NCI-H1092 (cell line): ENCODE measurements at places on chromosomes 12 and 14.

- no peak for DNase-seq
Observed at GRCh38 chr12:87518481-87518880, 510.7 kb downstream of the C12orf50 start.

DNA sequence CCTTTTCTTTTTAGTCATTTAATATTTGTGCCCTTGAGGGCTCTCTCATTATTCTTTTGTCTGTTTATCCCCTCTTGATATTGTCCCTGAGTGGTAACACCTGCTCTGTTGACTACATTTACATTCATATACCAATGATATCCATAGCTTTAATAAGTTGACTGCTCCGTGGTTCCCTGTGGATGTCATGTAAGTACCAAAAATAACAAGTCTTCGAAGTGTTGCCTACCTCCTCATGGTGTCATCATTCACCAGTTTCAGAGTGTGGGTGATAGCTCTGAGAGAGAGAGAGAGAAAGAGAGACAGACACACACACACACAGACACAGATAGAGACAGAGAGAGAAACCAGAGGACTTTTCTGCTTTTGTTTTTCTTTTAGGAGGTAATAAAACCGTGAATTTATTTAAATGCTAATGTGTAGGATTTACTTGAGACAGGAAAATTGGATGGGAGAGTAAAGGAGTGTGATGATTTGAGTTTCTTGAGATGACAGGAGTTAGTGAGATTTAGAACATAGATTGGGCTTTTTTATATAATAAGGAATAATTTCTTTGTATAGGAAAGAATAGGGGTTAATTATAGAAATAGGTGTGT, 52.2 kb downstream of the PAPOLA start:
- no peak for DNase-seq

GRCh38 chr12:49750027-49750995, 9.0 kb downstream of the TMBIM6 start:
- DNase-seq, result no peak

DNA sequence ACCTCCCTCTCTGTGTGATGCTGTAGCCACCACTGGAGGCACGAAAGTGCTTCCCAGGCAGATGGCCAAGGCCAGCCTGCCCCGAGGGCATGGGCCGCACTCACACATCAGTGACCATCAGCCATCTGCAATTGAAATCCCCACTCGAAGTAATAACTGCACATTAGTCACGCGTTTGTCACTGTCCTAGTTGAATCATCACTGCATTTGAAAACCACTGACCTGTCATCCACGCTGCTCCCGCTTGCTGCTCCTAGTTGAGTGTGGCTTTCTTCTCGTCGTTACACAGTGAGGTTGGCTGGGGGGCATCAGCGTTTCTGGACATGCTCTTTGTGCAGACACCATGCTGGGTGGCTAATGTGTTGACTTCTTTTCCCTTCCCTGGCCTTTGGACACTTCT, 176.1 kb downstream of the ADGRD1 start:
- DNase-seq, result no peak

GRCh38 chr12:130444061-130444460, 106.4 kb downstream of the PIWIL1 start:
- no peak for DNase-seq

- peak; percentile 20 for DNase-seq
Observed at GRCh38 chr14:96762650-96763049, 34.5 kb upstream of the VRK1 start.

DNA sequence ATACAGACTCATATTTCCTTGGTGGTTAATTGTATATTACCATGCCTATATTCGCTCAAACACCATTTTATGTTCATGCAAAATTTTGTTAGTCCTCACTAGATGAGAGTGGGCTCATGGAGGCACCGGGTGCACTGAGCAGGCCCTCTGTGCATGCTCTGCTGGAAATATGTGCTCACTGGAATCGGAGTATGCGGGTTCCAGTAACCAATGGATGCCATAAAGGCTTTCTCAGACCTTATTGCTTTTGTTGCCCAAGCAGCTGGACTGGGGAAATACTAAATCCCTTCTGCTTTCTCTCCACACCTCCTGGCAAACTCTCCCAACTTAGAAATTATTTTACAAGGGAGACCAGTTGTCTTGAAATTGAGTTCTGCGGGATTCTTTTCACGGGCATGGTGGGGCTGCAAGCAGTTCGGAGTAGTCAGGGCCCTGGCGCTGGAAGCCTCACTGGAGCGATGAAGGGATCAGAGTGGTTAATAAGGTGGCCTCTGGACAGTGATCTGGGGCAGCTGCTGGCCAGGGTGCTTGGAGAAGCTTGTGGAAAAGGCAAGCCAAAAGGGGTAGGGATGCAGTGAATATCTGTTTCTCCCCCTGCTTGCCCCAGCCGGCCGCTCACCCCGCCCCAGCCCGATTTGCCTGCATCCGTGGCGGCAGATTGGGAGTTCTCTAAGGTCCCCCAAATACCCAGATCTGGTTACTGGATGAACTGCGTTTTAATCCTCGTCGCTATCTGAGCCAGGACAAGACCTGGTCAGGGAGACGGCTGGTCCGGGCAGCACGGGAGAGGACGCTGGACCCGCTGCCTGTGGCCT, 7.4 kb upstream of the HOXC6 start:
- no peak for DNase-seq

GRCh38 chr12:57770734-57771133, 1.2 kb downstream of the METTL1 start:
- DNase-seq, result no peak

GRCh38 chr12:14751986-14752385, 51.3 kb downstream of the WBP11 start:
- no peak for DNase-seq

- DNase-seq, result no peak
Observed at GRCh38 chr12:62484233-62484632, 17.6 kb downstream of the MON2 start.

GRCh38 chr12:62166525-62166924, 93.7 kb upstream of the USP15 start:
- no peak for DNase-seq

DNA sequence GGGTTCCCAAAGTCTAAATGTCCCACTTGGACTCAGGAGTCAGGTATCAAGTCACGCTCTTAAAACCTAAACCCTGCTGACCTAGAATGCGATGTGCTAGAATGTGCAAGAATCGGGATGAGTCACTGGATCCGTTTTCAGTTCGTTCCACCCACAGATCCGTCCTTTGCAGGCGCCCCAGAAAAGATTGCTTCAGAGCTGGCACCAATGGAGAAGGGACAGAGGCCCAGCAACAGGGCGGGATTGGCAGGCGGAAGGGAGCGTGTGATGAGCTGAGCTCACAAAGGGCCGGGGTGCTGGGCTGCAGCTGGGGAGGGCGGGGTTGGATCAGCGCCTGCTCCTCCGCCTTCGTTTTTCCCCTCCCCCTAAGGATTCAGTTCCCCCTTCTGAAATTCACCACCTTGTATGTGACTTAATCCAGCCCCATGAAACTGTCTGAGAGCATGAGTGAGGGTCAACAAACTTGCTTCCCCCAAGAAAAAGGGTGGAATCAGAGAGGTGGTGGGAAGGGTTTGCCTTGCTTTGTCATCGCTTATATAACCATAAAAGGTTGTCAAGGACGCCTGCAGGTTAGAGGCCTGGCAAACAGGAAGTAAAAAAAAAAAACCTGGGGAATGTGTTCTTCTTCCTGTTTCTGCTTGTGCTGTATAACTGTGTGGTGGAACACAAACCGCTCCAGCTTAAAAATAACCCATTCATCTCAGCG, 2.8 kb upstream of the UBC start:
- DNase-seq, result no peak

DNA sequence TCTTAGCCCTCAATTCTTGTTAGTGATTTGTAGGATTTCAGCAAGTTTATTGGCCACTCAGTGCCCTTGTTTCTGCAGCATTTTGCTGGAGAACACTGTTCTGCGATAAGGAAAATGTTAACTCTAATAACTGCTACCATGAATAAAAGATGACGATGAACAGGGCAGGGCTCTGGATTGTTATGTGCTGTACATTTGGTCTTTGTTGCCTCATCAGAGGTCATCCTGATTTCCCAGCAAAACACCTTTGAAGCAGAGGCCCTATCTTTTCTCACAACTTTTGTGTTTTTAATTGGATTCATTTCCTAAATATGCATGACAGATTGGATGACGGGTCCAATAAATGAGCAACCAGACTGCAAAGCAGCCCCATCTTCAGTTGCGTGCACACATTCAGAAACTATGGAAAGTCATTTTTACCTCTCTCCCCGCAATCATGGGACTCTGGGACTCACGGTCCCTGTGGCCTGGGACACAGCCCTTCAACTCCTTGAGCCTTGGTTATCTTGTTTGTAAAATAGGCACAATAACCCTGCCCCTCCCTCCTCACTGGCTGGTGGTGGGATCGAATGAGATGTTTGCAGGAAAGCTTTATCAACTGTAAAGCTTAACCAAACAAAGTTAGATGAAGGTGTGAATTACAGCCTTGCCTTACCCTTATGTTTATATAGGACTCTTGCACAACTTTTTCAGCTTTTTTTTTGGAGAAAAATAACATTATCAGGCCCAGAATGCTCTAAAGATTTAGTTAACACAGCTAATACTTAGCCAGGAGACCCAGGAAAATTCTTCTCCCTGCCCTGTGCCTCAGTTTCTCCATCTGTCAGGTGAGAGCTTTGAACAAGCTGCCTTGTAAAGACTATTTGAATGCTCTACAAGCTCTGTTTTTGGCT, 45.4 kb downstream of the RPH3A start:
- DNase-seq, result no peak

DNA sequence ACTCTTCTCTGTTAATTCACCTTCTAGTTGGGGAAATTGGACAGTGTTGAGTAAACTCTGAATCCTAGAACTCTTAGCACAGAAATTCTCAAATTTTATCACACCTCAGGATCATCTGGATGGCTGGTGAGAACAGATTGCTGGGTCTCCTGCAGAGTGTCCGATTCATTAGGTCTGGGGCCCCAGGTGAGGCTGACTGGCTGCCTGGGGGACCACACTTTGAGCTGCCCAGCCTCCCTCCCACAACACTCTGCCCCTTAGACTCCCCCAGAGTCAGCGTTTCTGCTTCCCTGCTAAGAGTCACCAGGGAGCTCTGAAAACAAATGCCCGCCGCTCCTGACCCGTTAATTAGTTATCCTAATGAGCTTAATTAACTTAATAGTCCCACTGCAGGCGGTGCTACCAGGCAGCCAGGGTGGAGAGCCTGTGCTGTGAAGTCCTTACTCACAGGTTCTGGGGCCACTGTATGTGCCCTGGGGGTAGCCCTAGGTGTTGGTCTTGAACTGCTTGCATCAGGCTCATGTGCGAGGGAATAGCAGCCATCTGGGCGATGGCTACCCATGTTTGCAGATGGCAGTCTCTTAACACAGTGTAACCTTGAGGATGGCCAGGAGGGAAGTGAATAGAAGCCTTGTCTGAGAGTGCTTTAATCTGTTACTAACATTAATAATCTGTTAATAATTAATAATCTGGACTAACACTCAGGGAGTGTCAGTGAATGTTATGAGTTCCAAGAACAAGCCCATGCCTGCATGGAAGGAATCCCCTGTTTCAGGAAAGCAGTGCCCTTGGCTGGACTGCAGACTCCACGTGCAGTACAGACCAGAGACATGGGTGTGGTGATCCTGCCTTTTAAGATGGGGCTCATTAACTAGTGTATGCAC, 35.6 kb downstream of the AACS start:
- no peak for DNase-seq

DNA sequence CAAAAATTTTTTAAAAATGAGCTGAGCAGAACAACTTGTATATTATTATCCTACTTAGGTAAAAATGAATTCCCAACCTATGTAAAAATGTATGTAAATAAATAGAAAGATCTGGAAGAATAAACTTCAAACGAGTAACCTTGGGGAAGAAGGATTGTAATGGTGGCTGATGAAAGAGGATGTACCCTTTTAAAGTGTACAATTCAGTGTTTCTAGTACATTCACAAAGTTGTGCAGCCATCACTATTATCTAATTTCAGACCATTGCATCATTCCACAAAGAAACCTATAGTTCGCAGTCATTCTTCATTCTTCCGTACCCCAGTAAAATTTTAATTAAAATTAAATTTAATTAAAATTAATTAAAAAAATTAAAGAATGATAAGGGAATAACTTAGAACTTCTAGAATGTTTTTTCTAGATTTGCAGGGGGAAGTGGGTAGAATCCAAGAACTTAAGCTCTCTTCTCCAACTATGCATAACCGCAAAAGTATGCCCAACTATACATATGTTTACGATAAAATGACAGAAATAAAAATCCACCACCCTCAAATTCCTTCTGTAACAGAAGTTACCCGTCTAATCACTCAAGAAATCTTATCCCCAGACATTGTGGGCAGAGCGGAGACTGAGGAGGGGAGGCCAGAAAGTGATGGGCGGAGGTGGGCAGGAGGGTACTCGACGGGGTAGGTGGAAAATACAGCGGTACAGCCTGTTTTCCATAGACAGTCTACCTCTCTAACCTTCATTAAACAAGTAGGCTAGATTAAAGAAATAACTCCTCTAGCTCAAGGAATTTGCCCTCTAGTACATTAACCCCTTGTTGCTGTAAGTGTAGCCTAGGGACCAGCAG, 921 bp downstream of the DEPDC4 start:
- no peak for DNase-seq

DNA sequence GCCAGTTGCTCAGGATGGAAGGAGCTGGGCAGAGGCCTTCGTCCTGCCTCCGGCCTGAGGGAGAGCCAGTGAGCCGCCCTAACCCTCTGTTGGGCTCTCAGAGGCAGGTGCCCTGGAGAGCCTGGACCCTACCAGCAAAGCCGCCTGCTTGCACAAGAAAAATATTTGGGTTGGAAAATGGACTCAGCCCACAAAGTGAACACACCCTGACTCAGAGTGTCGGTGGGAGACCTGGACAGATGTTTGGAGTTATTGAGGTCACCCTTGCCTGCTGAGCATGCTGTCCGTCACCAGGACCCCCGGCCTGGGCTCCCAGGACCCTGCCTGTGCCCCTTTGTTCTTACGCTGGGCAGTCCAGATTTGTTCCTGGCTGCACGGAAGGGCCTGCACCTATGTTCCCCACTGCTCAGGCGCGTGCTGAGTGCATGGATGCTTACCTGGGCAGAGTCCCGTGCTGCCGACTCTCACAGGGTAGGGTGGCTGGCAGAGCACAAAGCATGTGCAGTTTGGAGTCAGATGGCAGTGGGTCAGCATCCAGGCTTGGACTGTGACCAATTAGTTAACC, 22.4 kb downstream of the FAM181A start:
- DNase-seq, result no peak

DNA sequence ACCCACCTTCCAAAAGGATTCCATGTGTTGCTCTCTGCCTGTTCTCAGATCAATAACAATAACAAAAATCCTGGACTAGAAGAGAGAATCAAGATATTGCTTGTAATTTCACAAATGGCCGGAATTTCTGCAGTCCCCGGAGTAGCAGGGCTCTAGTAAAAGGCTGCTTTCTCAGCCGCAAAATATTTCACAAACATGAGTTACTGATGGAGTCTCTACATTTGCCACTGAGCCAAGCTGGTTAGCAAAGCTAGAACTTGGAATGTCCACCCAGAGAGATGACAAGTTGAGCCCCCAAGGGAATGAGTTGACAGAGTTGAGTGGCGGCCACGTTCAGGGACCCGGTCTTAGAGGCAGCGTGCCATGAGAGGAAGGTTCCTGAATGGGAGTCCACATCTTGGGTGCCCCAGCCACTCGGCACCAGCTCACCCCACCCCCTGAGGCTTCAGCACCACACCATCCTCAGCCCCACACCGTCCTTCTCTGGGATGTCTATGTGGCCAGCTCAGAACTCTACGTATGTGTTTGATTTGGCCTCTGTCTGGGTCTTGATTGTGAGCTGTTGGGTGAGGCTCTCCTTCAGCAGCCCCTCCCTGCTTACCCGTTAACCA, 15.9 kb downstream of the FBLN5 start:
- no peak for DNase-seq

GRCh38 chr14:85241022-85241855, 288.7 kb upstream of the FLRT2 start:
- no peak for DNase-seq

GRCh38 chr14:81450100-81450531, 50.0 kb upstream of the STON2 start:
- DNase-seq, result peak; percentile 54
